HCEC 1CT (cell line): ENCODE measurements at places on chromosomes 11 and 22.
A peak's percentile ranks its signal among the peaks of the same experiment; 100 is the strongest.

DNA sequence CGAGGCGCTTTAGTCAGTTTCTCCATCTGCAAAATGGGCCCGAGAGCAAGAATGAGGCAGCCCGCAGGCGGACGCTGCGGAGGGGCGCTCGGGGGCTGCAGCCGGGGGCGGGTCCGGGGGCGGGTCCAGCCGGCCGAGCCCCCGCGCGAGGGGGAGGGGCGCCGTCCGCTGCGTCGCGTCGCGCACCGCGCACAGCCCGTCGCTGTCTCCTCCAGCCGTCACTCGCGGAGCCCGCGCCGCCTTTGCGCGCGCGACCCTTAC is 282 bp downstream of the PC start:
- DNase-seq, result no peak

DNA sequence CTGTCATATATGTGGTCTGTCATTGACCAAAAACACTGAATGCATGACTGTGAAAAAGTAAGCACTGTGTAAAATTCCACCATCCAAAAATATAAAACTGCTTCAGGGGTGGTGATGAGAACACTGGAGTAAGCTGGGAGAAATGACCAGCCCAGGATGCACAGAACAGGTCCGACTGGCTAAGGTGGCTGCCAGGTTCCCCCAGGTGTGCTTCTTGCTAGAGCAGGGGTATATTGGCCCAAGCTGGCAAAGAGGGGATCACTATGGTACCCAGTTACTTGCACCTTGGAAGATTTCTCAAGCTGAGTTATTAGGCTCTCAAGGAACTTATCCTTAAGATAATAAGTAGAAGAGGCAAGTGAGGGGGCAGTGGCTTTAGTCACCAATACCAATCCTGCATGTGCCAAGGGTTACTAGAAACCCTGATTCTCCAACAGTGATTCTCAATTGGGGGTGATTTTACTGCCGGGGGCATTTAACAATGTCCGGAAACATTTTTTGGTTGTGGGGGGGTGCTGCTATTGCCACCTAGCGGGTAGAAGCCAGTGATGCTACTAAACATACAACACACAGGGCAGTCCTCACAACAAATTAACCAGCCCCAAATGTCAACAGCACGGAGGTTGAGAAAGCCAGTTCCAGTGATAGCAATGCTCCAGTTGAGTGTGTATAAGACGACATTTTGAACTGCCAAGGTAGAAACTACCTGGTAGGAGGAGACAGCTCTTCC is 15.7 kb downstream of the SNU13 start:
- DNase-seq, result no peak

DNA sequence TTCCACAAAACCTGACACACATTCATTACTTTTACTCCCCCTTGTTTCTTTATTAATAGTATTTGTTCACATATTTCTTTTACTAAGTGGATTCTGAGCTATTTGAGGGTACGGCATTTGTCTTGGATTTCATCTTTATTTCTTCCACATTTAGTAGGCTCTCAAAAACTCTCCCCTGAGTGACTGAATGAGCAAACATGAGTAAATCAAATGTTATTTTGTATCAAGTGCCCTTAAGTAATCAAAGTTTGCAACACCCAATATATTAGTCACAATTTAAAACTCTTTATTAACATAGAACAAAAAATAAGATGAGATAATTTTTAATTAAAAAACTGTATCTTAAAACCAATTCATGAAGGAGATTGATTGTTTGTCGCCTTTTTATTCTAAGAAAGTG is 1101.9 kb upstream of the TENM4 start:
- DNase-seq, result no peak

- no peak for DNase-seq
These were observed 5.6 kb downstream of the PVALB start for GRCh38 chr22:36811094-36811800.

- DNase-seq, result no peak
These were observed 107.9 kb downstream of the BBOX1 start for GRCh38 chr11:27148506-27148905.

- no peak for DNase-seq
These were observed 6.1 kb downstream of the TAGLN start for GRCh38 chr11:117205211-117205818.

DNA sequence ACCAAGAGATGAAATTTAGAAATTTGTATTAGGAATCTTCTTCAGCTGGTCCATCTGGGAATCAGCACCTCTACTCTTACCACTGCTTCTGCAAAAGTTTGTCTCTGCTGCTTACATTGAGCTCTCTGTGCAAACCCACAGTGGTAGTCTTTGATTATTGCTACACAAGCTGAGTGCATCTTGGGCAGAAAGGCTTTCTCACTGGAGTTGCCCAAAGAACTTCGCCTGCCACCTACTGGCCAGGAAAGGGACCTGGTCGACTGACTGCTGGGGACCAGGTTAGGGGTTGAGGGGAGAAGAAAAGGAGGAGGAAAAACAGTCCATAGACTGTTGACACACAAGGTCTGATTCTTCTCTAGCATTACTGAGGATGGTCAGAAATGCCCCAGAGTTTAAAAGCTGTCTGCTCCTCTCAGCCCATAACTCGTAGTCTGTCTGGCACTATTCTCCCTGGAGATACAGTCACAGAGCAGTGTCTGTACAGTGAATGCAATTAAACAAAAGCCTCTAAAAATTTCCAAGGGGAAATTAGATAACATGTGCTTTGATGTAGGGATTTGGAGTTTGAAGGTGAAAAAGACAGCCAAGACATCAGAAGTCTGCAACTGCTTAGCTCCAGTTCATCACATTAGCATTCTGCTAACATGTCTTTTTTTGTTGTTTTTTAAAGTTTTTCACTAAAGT is 215.0 kb upstream of the CTSC start:
- DNase-seq, result peak; percentile 71

DNA sequence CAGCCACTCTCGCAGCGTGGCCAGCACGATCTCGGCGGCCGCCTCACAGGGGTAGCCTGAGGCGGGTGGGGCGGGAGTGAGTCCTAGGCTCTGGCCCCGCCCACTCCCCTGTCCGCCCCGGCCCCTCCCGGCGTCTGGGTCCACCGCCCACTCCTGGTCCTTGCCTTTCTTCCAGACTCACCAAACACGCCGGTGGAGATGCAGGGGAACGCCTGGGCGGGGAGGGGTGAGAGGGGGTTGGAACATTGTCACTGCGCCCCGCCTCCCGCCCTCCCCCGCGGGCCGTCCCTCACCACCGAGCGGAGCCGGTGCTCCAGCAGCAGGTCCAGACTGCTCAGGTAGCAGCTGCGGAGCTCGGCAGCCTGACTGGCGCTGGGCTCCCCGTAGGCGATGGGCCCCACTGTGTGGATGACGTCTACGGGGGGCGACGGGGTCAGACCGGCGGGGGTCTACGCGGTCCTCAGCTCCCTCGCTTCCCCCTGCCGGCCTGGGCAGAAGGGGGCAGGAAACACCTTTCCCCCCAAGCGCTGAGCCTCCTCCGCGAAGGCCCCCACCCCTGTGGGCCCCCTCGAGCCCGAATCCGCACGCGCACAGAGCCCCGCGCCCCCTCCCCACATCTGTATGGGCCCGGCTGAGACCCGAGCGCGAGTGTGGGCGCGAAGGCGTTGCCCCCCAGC is 13.2 kb downstream of the OTUB1 start:
- no peak for DNase-seq

- no peak for DNase-seq
These were observed 72.9 kb downstream of the GAB2 start for GRCh38 chr11:78344676-78345075.

DNA sequence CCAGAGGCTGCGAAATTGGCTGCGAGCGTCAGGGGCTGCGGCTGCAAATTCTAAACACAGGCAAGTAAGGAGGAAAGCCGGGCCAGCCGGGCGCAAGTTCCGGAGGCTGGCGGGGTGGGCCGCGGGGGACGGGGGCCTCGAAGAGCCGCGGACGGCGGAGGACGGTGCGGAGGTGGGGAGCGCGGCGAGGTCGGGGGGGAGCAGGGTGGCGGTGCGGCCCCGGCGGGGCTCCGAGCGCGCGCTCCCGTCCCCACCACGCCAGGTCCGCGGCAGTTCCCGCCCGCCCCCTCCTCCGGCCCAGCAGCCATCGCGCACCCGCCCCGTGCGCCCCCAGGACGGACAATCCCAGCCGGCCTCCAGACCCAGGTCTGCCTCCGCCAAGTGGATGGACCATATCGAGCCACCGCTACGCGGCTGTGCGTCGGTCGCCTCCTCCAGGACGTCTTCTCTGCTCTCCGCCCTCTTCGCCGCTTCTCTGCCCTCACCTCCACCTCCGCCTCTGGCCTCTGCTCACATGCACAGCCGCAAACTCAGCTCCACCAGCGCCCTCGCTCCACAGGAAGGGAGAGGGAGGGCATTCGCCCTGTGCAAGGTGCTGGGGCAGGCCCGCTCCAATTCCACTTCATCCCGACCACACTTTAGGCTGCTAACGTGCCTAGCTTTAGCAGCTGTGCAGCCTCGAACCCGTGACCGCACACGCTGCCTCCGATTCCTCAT is 7.2 kb downstream of the ELFN2 start:
- DNase-seq, result no peak

DNA sequence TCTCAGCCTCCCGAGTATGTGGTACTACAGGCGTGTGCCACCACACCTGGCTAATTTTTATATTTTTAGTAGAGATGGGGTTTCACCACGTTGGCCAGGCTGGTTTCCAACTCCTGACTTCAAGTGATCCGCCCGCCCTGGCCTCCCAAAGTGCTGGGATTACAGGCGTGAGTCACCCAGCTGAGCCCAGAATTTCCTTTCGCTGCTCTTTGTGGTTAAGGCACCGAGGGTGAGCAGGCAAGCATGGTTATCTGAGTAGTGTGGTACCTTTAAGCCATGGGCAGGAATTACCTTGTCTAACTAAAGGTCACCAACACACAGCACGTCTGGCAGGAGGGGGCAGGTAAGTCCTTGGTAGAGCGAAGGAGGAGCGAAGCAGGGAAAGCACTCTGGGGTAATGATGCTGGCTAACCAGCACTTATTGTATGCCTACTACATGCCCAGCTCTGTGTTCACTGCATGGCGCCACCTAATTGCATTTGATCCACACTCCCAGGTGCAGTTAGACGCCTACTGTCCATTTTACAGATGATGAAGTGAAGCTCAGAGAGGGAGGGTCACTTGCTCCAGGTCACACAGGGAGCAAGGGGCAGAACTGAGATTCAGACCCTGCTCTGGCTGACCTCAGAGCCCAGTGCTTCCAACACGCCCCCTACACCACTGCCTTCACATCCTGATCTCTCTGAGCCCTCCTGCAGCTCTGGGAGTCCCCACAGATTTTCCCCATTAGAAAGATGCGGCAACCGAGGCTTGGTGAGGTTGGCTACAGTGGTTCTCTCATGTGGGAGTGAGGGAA is 45.7 kb downstream of the TRIOBP start:
- peak; percentile 88 for DNase-seq

GRCh38 chr11:28730336-28730735 is 622.1 kb downstream of the METTL15 start:
- DNase-seq, result no peak

GRCh38 chr11:12818333-12819015 is 144.3 kb downstream of the TEAD1 start:
- peak; percentile 94 for DNase-seq

DNA sequence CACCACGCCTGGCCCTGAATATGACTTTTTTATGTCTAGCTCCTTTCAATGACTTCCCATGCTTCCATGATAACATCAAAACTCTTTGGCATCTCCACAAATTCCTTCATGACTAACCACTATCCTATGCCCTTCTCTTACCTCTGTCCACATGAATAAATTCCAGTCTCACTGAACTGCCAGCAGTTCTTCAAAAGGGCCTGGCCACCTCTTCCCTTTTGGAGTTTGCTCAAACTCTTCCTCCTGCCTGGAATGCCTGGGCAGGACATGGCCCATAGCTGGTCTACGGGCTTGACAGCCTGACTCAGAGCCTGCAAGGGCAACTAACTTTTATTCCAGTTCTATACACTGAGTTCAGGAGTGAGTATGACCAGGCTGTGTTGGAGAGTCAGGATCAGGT is 41.8 kb upstream of the ZBTB16 start:
- DNase-seq, result peak; percentile 16

DNA sequence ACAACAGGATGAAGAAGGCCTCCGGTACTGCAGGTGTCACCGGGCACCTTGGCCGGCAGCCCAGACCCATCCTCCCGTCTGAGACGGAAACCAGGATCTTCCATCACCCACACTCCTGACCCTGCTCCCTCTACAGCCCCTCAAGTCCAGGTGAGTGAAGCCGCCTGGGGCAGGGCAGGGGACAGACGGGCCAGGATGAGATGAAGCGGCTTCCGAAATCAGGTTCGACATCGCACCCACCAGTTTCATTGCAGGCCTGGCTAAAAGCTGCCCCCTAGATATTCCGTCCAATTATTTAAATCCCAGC is 639.1 kb downstream of the TBC1D22A start:
- no peak for DNase-seq

GRCh38 chr11:18280438-18281045 is 14.5 kb downstream of the SAA1 start:
- DNase-seq, result no peak

DNA sequence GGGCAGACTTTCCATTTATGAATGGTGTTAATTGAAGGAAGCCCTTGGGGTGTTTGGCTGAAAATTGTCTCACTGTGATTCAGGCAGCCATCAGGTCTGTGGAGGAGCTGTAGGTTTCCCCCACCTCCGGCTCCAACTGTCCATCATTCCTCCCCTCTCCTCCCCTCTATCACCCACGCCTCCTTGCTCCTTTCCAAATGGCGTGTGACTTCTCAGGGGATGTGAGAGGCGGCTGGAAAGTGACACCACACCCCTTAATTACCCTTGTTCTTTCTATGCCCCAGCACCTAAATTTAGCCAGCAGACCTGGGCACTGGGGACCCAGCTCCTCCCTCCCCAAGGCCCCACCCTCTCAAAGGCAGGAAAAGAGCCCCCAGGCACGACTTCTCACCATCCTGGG is 38.1 kb upstream of the SYT7 start:
- no peak for DNase-seq

GRCh38 chr11:122633219-122633829 is 22.2 kb upstream of the UBASH3B start:
- peak; percentile 81 for DNase-seq
